ENCODE measurements at places on chromosomes 3 and 15.

DNA sequence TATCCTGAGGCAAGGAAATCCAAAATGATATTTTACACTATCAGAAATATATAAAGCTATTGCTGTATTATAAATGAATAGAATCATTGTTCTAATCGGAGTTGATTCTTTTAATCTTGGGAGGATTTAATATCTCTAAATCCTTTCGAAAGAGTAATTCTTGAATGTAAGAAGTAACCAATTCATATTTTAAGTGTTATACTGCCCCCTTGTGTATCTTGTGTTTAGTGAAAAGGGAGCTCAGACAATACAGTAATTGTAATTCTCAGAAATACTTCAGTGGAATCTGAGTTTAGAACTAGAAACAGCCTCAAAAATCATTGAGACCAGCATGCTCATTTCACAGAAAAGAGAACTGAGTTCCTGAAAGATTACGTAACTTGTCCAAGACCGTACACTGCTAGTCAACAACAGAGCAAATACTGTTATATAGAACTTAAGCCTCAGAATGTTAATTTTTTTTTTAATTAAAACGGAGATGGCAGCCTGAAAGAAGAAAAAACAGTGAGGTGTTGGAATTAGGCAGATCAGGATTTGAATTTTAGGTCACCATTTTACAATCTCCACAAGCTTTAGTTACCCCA lies 42.9 kb downstream of the PLCH1 start:
- DNase-seq: no peak

DNA sequence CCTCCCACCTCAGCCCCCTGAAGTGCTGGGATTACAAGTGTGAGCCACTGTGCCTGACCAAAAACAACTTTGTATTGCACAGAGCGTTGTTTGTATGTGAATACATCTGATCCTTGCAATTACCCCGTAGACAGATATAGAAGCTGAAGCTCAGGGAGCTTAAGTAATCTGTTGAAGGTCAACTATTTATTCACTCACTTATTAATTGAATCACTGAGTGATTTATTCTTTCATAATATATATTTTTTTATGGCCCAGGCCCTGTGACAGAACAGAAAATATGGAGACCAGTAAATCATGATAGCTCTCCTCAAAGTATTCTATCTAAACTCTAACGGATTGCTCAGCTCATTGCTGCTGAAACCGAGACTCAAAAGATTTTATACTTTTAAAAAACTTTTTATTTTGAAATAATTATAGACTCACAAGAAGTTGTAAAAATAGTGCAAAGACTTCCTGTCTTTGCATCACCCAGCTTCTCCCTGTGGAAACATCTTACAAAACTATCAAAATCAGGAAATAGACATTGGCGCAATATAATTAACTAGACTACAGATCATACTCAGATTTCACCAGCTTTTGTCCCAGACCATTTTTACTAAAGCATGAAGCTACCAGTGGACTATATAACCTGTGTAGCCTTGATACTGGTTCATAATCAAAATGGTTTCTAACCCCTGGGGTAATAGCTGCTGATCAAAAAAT lies 466.1 kb downstream of the PDCD6IP start:
- DNase-seq: no peak

DNA sequence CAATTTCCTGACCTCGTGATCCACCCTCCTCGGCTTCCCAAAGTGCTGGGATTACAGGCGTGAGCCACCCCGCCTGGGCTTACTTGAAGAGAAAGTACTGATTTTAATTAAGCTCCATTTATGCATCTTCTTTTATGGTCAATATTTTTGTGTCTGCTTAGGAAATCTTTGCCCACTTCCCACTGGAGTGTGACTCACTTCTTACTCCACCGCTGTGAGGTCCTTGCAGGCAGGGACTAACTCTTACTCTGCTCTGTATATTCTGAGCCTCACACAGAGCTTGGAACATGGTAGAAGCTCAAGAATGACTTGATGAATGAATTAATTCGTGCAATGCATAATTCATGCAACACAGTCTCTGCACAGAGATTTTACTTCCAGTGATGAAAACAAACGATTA lies 2.9 kb upstream of the TM4SF19 start:
- no peak for DNase-seq

GRCh38 chr3:10867384-10867783 lies 51.4 kb downstream of the SLC6A11 start:
- no peak for DNase-seq

GRCh38 chr3:35596335-35596995 lies 42.9 kb upstream of the ARPP21 start:
- no peak for DNase-seq

DNA sequence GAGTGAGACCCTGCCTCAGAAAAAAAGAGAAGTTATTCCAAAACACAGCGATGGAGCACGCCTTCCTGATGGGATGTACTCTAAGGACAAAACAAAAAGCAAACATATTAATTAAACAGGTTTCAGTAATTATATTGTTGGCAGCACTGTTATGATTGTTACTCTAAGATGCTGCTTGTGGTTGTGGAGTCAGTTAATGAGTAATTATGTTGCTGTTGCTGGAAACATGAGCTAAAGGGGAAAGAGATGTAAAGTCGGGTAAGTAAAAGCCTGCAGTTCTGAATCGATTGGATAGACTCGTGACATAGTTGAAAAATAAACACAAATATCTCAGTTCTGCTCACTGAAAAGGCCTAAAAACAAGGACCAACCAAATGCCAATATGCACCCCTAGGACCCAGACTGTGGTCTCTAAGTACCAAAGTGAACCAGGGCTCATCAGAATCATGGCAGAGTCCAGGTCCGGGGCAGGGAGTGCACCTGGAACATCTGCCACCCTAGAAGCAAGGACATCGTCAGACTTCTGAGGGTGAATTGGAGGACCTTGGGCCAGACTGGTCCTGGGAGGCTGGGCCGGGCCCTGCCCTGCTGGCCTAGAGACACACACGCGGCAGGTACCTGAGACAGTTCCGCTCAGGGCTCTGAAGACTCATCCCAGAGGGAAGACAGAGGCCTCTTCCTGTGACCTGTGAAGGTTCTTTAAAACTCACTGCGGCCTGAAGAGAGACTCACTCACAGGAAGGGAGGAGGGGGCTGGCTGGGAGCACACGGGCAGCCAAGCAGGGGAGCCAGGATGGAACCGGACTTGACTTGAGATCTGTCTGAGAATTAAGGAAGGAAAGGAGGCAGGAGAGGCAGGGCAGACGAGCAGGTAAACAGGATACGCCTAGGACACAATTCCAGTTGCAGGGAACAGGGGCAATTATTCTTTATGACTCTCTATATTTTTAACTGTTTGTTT lies 140.5 kb downstream of the LRRK1 start:
- DNase-seq: no peak

GRCh38 chr3:55247666-55248065 lies 239.4 kb downstream of the WNT5A start:
- no peak for DNase-seq

DNA sequence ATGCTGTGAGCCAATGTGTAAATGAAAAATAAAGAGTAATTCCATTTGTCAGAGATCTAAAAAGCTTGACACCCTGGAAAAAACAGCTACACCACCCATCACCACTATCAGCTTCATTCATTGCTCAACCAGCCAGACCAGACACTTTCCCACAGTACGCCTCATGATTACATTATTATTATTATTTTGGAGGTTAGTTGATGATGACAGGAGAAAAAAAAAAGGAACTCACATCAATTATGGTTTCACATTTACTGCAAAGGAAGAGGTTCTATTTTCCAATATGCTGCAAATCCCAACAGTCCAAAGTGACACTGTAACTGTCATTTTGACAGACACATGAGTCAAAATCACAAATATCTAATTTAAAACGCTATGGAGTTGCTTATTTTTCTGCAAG lies 134.7 kb upstream of the TSC22D2 start:
- DNase-seq: no peak

- DNase-seq: no peak
Measured at GRCh38 chr3:177528306-177529070, 331.2 kb upstream of the TBL1XR1 start.

- peak; percentile 34 for DNase-seq
Measured at GRCh38 chr3:133895208-133896001, at the start of gene RAB6B. TSS of gene RAB6B (minus strand) at chr3:133895882. CDS start at chr3:133895466, 416 bp downstream.

Measured in stimulated activated CD4-positive, alpha-beta T cell treated with anti-CD3 and anti-CD28 coated beads, Interleukin-15, amount 100 ng/mL, for 24 hours (primary cell).